Natural killer cell (primary cell): ENCODE measurements at places on chromosomes 2 and 18. TPM values are rescaled to one million over a fixed set of nuclear protein-coding genes. Genes with fewer than 3 reads are reported as not detected.

DNA sequence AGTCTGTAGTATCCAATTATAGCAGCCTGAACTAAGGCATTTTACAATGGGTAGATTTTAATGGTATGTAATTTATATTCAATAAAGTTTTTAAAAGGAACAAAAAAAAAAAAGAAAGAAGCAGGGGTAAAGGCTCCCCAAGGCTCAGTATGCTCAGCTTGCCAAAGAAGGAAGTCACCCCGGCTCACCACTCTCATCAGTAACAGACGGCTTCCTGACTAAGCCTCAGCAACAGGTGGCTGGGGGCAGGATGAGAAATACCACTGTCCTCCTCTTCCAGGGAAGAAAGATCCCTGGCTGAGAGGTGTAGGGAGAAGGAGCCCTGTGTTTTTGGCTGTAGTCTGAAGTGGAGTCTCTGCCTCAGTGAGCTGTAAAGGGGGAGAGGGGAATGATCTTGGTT lies 121.2 kb downstream of the ARHGEF4 start:
- no peak for DNase-seq

DNA sequence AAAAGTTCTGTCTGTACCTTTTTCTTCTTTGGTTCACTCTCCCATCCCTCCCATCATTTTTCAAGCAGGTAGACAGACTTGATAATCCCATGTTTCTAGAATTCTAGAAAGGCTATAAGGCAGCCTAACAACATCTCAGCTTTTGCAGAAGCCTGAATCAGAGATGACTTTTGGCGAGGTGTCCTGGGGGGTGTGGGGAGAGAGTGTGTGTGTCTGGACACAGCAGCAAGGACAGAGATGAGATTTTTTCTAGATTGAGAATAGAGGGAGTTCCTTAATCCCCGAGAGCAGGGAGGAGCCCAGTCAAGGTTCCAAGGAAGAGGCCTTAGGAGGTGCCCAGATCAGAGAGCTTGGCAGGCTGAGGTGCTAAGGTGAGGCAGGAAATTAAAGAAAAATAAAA lies 22.0 kb upstream of the LAPTM4A start:
- DNase-seq = no peak

- no peak for DNase-seq
Measured at GRCh38 chr2:70775141-70775540, 7.1 kb upstream of the ADD2 start.

- no peak for DNase-seq
Measured at GRCh38 chr2:11080253-11081115, 74.8 kb upstream of the SLC66A3 start.

DNA sequence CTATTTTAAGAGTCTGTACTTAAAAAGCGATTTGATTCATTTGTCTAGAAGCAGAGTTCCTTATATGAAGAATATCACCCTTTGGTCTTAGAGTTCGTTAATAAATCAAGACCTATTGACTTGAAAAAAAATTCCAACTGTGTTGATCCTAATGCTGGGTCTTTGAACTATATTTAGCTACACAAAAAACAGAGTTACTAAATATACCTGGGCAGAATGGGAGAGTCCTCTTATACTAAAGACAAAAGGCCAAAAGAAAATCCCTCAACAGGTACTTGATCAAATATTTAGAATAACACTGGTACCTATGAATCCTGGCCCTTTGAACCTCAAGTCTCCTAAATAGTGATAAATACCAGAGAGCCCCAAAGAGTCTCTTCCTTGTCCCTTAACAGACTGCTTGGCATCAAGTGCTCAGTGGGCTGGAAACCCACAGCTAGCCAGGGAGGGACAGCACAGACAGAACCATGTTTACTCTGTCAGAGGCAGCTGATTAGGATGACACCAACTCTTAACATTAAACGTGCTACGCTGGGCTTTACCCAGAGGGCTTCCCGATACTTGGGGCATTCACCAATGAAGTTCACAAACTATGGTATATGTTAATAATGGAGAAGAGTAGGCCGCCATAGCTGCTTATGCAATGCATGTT lies 95.1 kb downstream of the FIGN start:
- DNase-seq = no peak

DNA sequence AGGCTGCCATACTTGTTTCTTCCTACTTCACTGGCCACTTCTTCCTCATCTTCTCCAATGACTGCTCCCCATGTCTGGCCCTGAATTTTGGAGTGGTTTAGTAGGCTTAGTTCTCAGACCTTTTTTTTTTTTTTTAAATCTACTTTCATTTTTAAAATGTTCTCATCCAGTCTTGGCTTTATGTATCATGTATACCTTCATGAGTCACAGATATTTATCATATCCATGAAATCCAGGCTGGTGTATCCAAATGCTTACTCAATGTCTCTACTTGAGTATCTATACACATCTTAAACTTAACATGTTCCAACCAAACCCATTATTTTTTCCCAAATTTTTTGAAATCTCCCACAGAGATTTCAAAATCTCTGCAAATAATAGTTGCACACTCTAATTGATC lies 26.3 kb upstream of the CFAP36 start:
- DNase-seq = no peak

- DNase-seq = no peak
Measured at GRCh38 chr2:96389736-96390135, 54.2 kb downstream of the NCAPH start.

The NOSTRIN gene
- not detected for total RNA-seq

The TMEM17 gene
- 0.18 TPM for total RNA-seq

The IL1R2 gene
- 0.66 TPM for total RNA-seq

The EPAS1 gene
- 3.6 TPM for total RNA-seq

The RPRM gene
- total RNA-seq = not detected

The DIS3L2 gene
- 56.4 TPM for total RNA-seq

The GCG gene
- total RNA-seq = not detected

The TDRD15 gene
- 0.21 TPM for total RNA-seq
